Esophagus muscularis mucosa (tissue), 4 donors: ENCODE measurements at places on chromosomes 5 and 9. TPM values are rescaled to one million over a fixed set of nuclear protein-coding genes. Genes with fewer than 3 reads are reported as not detected.

DNA sequence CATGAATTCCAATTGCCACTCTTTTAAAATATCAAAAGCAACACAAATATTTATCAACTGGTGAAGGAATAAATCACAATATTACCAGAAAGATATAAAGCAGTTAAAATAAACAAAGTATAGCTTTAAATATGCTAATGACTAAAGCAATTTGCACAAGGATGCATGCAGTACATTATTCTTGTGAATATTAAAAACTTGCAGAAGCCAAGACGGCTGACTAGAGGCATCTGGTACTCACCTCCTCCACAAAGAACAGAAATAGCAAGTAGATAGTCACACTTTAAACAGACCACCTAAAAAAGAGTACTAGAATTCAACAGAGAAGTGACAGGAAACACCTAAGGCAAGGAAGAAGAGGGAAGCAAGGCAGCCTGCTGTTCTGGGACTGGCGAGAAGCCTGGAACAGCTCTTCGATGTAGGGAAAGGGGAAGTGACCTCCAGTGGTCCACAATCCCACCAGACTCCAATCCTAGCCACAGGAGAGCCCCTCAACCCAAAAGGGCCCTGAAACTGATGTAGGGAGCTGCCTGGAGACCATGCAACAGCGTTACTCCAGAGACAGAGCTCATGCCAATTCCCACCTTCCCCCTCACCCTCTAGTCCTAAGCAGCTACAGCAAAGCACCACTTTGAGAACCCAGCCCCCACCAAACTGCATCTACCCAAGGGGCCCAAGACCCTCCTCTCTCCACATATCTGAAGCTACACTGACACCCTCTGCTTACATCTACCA, 86.3 kb downstream of the LPAR1 start:
- no peaks in the 10 kb centered on the region for H3K36me3 ChIP-seq
- no peaks in the 10 kb centered on the region for H3K27me3 ChIP-seq

GRCh38 chr5:73482383-73483136, 15.7 kb upstream of the BTF3 start:
- H3K36me3 ChIP-seq = no peaks in the 10 kb centered on the region
- H3K27me3 ChIP-seq = no peaks in the 10 kb centered on the region
- no peak overlapping the region for H3K27ac ChIP-seq
- no peaks in the 10 kb centered on the region for H3K4me1 ChIP-seq
- DNase-seq = no peak
- H3K4me3 ChIP-seq = no peak overlapping the region

DNA sequence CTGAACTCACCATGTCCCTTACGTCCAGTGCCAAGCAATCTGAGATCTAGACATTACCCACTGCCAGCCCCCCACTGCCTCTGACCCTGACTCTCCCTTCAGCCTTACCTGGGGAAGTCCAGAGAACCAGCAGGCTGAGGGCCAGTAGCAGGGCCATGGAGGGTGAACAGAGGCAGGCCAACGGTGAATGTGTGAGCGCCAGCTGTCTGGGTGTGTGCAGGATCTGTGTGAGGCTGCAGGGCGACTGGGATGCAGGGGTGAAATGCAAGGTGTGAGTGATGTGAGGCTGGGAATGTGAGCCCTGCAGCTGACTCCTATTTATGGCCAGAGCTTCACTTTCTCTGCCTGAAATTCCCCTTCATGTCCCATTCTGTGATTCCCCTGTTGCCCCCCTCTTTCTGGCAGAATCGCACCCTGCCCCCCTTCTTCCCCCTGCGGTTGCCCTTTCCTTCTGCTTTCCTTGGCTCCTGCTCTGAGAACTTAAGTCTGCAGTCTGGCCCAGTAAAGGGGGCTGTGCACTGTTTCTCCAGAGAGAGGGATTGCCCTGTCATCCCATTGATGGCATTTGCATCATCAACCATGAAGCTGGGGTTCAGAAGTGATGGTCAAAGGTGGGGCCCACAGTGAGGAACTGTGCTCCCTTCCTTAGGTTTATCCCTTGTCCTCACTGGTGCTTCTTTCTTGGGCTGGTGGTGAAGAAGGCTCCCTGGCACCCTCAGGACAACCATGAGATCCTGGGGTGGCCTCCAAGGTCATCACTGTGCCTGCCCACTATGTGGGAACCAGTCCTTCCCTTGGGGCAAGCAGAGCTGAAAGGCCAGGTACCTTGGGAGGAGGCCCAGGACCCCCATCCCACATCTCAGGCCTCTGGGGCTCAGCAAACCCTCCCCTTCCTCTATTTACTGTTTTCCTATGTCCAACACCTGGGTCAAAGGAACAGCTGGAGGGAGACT, at the start of gene CCL19:
Gene CCL19 (minus strand): TSS at position 294 of the 953 bp plus-strand sequence. CDS start 137 bp downstream, at position 157.
- no peak for DNase-seq
- no peaks in the 10 kb centered on the region for H3K27me3 ChIP-seq
- H3K27ac ChIP-seq = no peak within 1 kb of the TSS
- H3K36me3 ChIP-seq = no peaks in the 10 kb centered on the region
- H3K4me3 ChIP-seq = no peak within 1 kb of the TSS

DNA sequence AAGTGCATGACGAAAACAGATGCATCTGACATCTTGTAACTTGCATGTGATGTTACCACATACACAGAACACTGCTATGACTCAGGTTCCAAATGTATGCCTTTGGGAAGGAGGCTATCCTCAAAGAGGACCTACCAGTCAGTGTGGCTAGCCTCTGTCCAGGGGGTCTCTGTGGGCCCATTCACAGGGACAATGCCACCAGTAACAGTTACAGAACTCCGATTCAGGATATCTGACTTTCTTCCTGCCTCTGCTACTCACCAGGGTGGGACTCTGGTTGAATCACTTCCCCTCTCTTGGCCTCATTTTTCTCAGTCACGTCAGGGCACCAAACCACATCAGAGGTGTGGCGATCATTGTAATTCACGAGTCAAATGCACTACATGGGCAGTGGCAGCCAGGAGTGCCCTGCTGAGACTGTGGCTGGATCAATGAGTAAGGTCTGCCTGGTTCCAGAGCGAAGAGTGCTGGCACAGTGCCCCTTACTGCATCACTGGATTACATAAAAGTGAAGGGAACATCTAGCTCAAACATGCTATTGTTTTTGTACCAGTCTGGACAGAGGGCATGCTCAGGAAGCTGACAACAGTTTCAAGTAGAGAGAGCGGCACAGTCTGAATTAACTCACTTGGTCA, 13.2 kb downstream of the ATOX1 start:
- no peak for DNase-seq
- H3K4me3 ChIP-seq = no peak overlapping the region
- H3K27me3 ChIP-seq = no peaks in the 10 kb centered on the region
- H3K36me3 ChIP-seq = peaks cover 43% of the 10 kb centered on the region
- H3K4me1 ChIP-seq = peaks cover 57% of the 10 kb centered on the region

GRCh38 chr5:177605078-177605477, 5.1 kb downstream of the B4GALT7 start:
- H3K4me1 ChIP-seq = peaks cover 34% of the 10 kb centered on the region
- H3K27me3 ChIP-seq = no peaks in the 10 kb centered on the region
- H3K36me3 ChIP-seq = peaks cover 34% of the 10 kb centered on the region
- H3K27ac ChIP-seq = no peak overlapping the region
- no peak overlapping the region for H3K4me3 ChIP-seq

- peaks cover 31% of the 10 kb centered on the region for H3K36me3 ChIP-seq
- H3K27ac ChIP-seq = no peak overlapping the region
- peak overlapping the region; percentile 86 for H3K4me3 ChIP-seq
- no peak for DNase-seq
- H3K27me3 ChIP-seq = no peaks in the 10 kb centered on the region
These were observed 726 bp upstream of the PSMB7 start for GRCh38 chr9:124415852-124416484.

- H3K4me1 ChIP-seq = peaks cover 14% of the 10 kb centered on the region
- DNase-seq = no peak
- no peak overlapping the region for H3K27ac ChIP-seq
- peaks cover 52% of the 10 kb centered on the region for H3K27me3 ChIP-seq
- no peaks in the 10 kb centered on the region for H3K36me3 ChIP-seq
These were observed 80.5 kb upstream of the LMX1B start for GRCh38 chr9:126532951-126533925.

GRCh38 chr5:72510610-72511181, 3.5 kb upstream of the ZNF366 start:
- peak overlapping the region; percentile 42 for H3K27ac ChIP-seq
- H3K36me3 ChIP-seq = no peaks in the 10 kb centered on the region
- H3K4me1 ChIP-seq = peaks cover 27% of the 10 kb centered on the region
- no peaks in the 10 kb centered on the region for H3K27me3 ChIP-seq
- DNase-seq = peak; percentile 89

GRCh38 chr9:95425910-95426551, 90.7 kb downstream of the PTCH1 start:
- H3K36me3 ChIP-seq = no peaks in the 10 kb centered on the region
- H3K27ac ChIP-seq = peak overlapping the region; percentile 76
- no peaks in the 10 kb centered on the region for H3K27me3 ChIP-seq
- DNase-seq = no peak

GRCh38 chr9:5186416-5187169, 1.2 kb upstream of the INSL6 start:
- H3K4me3 ChIP-seq = no peak overlapping the region
- H3K27ac ChIP-seq = no peak overlapping the region
- H3K27me3 ChIP-seq = peaks cover 8% of the 10 kb centered on the region
- DNase-seq = no peak

DNA sequence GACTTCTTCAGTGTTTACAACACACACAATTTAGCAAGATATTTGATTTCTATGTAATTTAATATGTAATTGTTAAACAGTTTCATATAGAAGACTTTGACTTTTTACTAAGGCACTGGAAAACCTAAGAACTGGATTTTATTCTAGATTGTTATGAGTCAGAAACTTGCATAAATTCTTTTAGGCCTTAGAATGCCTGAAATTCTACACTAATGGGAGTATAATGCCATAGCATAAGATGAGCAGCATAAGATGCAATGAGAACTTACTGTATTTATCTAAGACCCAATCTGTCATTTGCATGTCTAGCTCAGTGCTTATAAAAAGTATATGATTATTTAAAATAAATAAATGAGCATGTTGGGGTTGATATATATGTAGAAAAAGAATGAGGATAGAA, 285.2 kb downstream of the CDH12 start:
- no peaks in the 10 kb centered on the region for H3K27me3 ChIP-seq
- no peak overlapping the region for H3K4me3 ChIP-seq
- no peak overlapping the region for H3K27ac ChIP-seq
- H3K36me3 ChIP-seq = no peaks in the 10 kb centered on the region
- no peak for DNase-seq
- no peaks in the 10 kb centered on the region for H3K4me1 ChIP-seq

DNA sequence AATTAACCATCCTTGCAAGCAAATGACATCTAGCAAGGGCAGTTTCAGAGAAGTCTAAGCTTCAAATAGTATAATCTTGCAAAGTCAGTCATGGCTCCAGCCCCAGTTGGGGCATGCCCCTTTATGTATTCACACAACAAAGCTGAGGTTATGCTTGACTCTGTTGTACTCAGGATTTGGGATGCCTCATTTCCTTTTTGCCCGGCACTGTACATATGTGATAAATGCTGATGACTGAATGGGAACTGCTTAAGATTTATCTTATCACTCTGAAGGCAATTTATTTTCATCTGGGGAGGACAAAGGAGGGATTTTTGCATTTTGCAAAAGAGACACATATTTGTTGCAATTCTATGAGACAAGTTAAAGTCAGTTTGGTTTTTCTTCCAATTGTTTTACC, 219.2 kb downstream of the TRPM3 start:
- H3K4me1 ChIP-seq = no peaks in the 10 kb centered on the region
- no peak overlapping the region for H3K27ac ChIP-seq
- no peak overlapping the region for H3K4me3 ChIP-seq
- DNase-seq = no peak
- peaks cover 4% of the 10 kb centered on the region for H3K27me3 ChIP-seq

DNA sequence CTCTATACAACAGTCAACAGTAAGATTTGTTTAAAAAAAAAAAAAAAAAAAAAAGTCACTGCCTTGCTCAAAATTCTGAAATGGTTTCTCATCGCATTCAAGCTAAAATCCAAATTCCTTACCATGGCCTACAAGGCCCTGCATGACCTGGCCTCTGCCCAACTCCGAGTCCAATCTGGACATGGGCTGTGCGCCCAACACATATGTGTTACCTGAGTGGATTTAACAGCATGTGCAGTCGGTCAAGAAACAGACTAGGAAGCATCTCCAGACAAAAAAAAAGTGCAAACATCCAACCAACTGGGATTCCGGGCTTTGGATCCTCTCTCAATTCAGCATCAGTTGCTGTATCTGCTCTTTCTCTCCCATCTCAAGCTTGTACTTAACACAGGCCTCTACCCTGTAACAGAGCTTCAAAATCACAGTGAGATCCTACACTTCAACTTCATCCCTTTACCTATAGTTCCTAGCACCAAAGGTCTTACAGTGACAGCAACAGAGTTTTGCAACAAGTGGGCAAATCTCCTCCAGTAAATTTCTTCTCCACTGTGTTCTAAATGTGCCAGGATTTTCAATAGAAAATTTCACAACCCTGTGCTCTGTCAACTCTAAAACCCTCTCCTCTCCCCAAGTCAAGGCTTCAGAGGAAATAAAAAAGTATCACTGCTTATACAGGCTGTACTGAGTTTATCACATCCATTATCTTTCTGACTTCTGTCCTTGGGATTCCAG, 19.6 kb downstream of the ZNF608 start:
- no peaks in the 10 kb centered on the region for H3K36me3 ChIP-seq
- no peak overlapping the region for H3K4me3 ChIP-seq
- DNase-seq = no peak
- H3K27me3 ChIP-seq = no peaks in the 10 kb centered on the region
- H3K4me1 ChIP-seq = peaks cover 69% of the 10 kb centered on the region
- H3K27ac ChIP-seq = no peak overlapping the region

DNA sequence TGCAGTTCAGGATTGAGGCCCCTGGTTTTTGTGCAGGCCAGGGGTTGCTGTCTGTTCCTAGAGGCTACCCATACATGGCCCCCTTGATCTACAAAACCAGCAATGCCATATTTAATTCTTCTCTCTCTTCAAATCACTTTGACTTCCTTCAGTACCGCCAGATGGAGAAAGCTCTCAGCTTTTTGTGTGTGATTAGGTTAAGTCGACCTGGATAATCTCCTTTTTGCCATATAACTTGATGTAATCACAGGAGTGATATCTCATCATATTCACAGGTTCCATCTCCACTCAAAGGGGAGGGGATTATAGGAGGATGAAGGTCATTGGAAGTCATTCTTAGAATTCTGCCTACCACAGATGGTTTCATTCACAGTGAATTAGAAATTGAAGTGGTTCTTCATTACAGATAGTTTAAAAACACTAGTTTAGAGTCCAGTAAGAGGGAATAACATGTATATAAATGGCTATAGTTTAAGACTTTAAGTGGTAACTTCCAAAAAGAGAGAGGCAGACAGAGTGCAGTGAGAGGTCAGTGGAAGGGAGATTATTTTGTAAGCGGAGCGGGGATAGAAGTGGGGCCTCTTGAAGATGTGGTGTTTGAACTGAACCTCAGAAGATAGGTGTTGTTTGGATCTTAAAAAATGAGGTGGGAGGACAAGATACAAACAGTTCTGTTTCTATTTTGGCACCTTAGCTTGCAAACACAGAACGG, 85.9 kb downstream of the GALNT10 start:
- no peak for DNase-seq
- no peaks in the 10 kb centered on the region for H3K36me3 ChIP-seq
- no peak overlapping the region for H3K4me3 ChIP-seq
- peaks cover 53% of the 10 kb centered on the region for H3K4me1 ChIP-seq
- H3K27me3 ChIP-seq = no peaks in the 10 kb centered on the region

- H3K27ac ChIP-seq = peak overlapping the region; percentile 85
- peak overlapping the region; percentile 9 for H3K4me3 ChIP-seq
- no peaks in the 10 kb centered on the region for H3K27me3 ChIP-seq
- peaks cover 91% of the 10 kb centered on the region for H3K4me1 ChIP-seq
- DNase-seq = no peak
These were observed 49.8 kb downstream of the PIK3R1 start for GRCh38 chr5:68265347-68265746.

Gene SH3TC2
- total RNA-seq = 1.2 TPM

Gene PCDHB10
- total RNA-seq = 3.3 TPM

Gene ANKRD55
- total RNA-seq = not detected

Gene C9orf40
- total RNA-seq = 6.2 TPM

Gene FAM169A
- 0.80 TPM for total RNA-seq
